ENCODE measurements at places on chromosomes 6 and 20.
A peak's percentile ranks its signal among the peaks of the same experiment; 100 is the strongest.

DNA sequence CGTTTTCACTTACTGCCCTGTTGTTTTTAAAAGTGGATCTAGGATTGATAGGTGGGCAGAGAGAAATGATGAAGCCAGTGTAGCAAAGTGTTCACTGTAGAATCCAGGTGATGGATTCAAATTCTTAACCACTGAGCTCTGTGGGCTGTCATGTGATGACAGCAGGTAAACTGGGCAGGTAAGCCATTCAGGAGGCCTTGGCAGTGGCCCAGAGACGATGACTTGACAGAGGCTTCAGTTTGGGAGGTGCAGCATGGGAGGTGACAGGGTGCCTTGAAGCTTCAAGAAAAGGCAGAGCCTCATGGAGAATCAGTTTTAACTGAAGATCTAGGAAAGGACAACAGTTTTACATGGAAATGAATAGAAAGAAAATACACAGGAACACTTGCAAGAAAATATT is 2.0 kb downstream of the NAA20 start:
- peak; percentile 64 for DNase-seq

- no peak for DNase-seq
Observed at GRCh38 chr6:162181111-162181510, 546.5 kb downstream of the PRKN start.

GRCh38 chr20:57501461-57502335 is 23.2 kb downstream of the CTCFL start:
- no peak for DNase-seq

GRCh38 chr6:56699066-56699654 is 56.5 kb upstream of the DST start:
- DNase-seq: no peak

- no peak for DNase-seq
Observed at GRCh38 chr6:2614846-2615245, 135.9 kb downstream of the MYLK4 start.
